Mammary microvascular endothelial cell (primary cell): ENCODE measurements at places on chromosomes 12 and 14. TPM values are rescaled to one million over a fixed set of nuclear protein-coding genes. Genes with fewer than 3 reads are reported as not detected.

Gene BEGAIN
- total RNA-seq = 0.20 TPM in 2 replicates

Gene CD69
- 0.25 and 0.40 TPM in 2 replicates for total RNA-seq

Gene RPGRIP1
- total RNA-seq = 0.05 TPM in 1 of 2 replicates, not detected in the other

Gene GPR84
- not detected in 2 replicates for total RNA-seq

Gene POTEM
- not detected in 2 replicates for total RNA-seq

Gene PTPRO
- total RNA-seq = 0.10 TPM in 1 of 2 replicates, not detected in the other

Gene PRKD1
- total RNA-seq = 7.8 and 8.9 TPM in 2 replicates

Gene AKAP6
- total RNA-seq = 0.10 and 0.13 TPM in 2 replicates

Gene STAB2
- total RNA-seq = not detected in 2 replicates

Gene SLC2A13
- total RNA-seq = 2.2 and 2.9 TPM in 2 replicates

Gene SVOP
- total RNA-seq = not detected in 2 replicates

Gene REP15
- 2.1 and 4.7 TPM in 2 replicates for total RNA-seq

Gene KCNMB4
- total RNA-seq = under 0.01 and 0.05 TPM in 2 replicates

Gene ITGB7
- total RNA-seq = 0.30 and 0.80 TPM in 2 replicates

Gene HOTAIR
- not detected in 2 replicates for total RNA-seq

Gene TMCC3
- total RNA-seq = 16.0 and 18.1 TPM in 2 replicates

Gene ABCD4
- total RNA-seq = 26.2 and 30.1 TPM in 2 replicates

Gene INHBE
- total RNA-seq = 0.05 TPM in 1 of 2 replicates, not detected in the other

Gene NANOG
- not detected in 2 replicates for total RNA-seq

Gene KLRD1
- not detected in 2 replicates for total RNA-seq

Gene KRT73
- not detected in 2 replicates for total RNA-seq

Gene SIX6
- total RNA-seq = not detected in 2 replicates

Gene CISTR
- total RNA-seq = not detected in 2 replicates

Gene NRIP2
- total RNA-seq = not detected in 2 replicates

Gene FAM181A
- not detected in 2 replicates for total RNA-seq

Gene TAS2R7
- not detected in 2 replicates for total RNA-seq

Gene ACOT6
- not detected in 2 replicates for total RNA-seq

Gene PTHLH
- 0.94 TPM in 1 of 2 replicates, not detected in the other for total RNA-seq

Gene GLTP
- total RNA-seq = 62.4 and 71.0 TPM in 2 replicates

Gene PAPOLA
- 72.9 and 74.2 TPM in 2 replicates for total RNA-seq

Gene RESF1
- 57.3 and 82.2 TPM in 2 replicates for total RNA-seq

Gene PTPRR
- 2.7 and 4.0 TPM in 2 replicates for total RNA-seq

Gene TOGARAM1
- 6.1 and 10.7 TPM in 2 replicates for total RNA-seq

Gene SLC41A2
- 16.6 and 26.1 TPM in 2 replicates for total RNA-seq

Gene SLC7A8
- total RNA-seq = not detected in 2 replicates

Gene TSHR
- not detected in 2 replicates for total RNA-seq

Gene ADSS1
- total RNA-seq = 0.10 and 0.47 TPM in 2 replicates

Gene RPL10L
- not detected in 2 replicates for total RNA-seq

Gene SLC6A15
- total RNA-seq = 0.98 and 1.9 TPM in 2 replicates

Gene CIT
- 23.2 and 31.1 TPM in 2 replicates for total RNA-seq

Gene ACACB
- 1.1 and 3.1 TPM in 2 replicates for total RNA-seq

Gene PMCH
- total RNA-seq = not detected in 2 replicates

Gene IL22
- not detected in 2 replicates for total RNA-seq

Gene ADAM21
- 0.07 TPM in 1 of 2 replicates, not detected in the other for total RNA-seq

Gene MYF5
- total RNA-seq = not detected in 2 replicates

Gene AQP6
- total RNA-seq = not detected in 2 replicates

Gene HOXC5
- not detected in 2 replicates for total RNA-seq

Gene DUSP16
- 9.4 and 11.1 TPM in 2 replicates for total RNA-seq

Gene PAPLN
- total RNA-seq = 18.6 and 19.7 TPM in 2 replicates
